ENCODE measurements at places on chromosomes 13 and 19. TPM values are rescaled to one million over a fixed set of nuclear protein-coding genes. Genes with fewer than 3 reads are reported as not detected.

Gene RABAC1
- total RNA-seq: 75.1 TPM

Gene NPHS1
- not detected for total RNA-seq

Gene ATP8A2
- total RNA-seq: 0.78 TPM

Gene LYL1
- total RNA-seq: 9.0 TPM

Gene RNF225
- 0.31 TPM for total RNA-seq

Gene LILRB1
- total RNA-seq: 0.48 TPM

Gene SIRT2
- 47.9 TPM for total RNA-seq

Gene MCF2L
- total RNA-seq: 2.2 TPM

Gene CBY2
- not detected for total RNA-seq

Gene ZNF677
- 9.4 TPM for total RNA-seq

Gene AP2A1
- 66.1 TPM for total RNA-seq

Gene PRR20C
- total RNA-seq: not detected

Gene BORA
- total RNA-seq: 20.3 TPM

Gene CNFN
- total RNA-seq: not detected

Gene SLC6A16
- 5.4 TPM for total RNA-seq

Gene SLC46A3
- total RNA-seq: 17.4 TPM

Gene TMEM150B
- 0.29 TPM for total RNA-seq

Gene MYO16
- total RNA-seq: not detected

Gene SELENOV
- total RNA-seq: not detected

Gene SPACA4
- total RNA-seq: not detected

Gene CARD8
- total RNA-seq: 232 TPM

Data from activated naive CD4-positive, alpha-beta T cell treated with anti-CD3 and anti-CD28 coated beads, Interleukin-2, amount 10 ng/mL, durations not matched to agents 5 hours and 36 hours (primary cell).